Stimulated activated CD4-positive, alpha-beta T cell treated with anti-CD3 and anti-CD28 coated beads, TNF-alpha, amount 100 ng/mL, for 4 hours (primary cell): ENCODE measurements at places on chromosomes 6 and 20.

DNA sequence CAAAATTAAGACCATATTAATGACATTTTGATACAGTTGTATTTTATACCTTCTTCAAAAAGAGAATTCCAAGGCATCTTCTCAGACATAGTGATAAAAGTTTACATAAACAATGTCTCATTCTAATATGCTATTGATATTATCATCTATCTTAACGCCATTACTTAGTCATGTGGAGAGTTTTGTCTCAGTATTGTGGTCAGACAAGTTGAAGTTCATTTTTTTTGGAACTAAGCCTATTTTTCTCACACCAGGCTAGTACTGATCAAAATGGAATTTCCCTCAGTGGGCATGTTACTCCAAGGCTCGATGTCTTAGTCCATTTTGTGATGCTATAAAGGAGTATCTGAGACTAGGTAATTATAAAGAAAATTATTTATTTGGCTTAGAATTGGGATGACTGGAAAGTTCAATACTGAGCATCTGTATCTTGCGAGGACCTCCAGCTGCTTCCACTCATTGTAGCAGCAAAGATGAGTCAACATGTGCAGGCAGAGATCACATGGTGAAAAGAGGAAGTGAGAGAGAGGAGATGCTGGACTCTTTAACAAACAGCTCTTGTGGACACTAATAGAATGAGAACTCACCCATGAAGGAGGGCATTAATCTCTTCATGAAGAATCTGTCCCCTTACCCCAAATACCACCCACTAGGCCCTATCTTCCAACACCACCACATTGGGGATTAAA lies 825.5 kb upstream of the MANEA start:
- no peak for DNase-seq

GRCh38 chr6:114033606-114034005 lies 62.7 kb upstream of the HDAC2 start:
- no peak for DNase-seq

- DNase-seq: no peak
These were observed 34.6 kb upstream of the SPACA1 start for GRCh38 chr6:88013015-88013414.

DNA sequence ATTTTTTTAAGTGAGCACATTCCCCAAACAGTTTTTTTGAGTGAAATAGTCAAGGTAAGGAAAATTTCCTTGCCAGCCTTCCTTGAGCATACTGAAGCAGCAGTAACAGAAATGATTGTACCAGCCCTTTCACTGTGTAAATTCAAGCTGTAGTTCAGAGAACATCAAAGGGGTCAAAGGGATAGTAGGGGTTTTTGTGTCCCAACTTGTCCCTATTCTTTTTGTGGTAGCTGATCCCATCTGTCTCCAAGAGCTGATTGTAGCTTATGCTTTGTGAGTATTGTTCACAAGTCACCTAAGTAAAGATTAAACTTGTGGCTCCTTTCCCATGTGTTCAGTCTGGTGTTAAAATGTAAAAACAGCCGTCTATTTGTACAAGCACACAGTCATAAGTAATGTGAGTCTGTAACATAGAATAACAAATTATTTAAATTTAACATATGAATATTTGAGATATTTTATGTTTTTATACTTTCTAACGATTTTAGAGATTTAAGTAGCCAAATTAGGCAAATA lies 185.0 kb downstream of the CENPW start:
- no peak for DNase-seq
